ENCODE measurements at places on chromosomes 7 and 10.

GRCh38 chr10:58318346-58318745, 16.5 kb upstream of the UBE2D1 start:
- DNase-seq: no peak

DNA sequence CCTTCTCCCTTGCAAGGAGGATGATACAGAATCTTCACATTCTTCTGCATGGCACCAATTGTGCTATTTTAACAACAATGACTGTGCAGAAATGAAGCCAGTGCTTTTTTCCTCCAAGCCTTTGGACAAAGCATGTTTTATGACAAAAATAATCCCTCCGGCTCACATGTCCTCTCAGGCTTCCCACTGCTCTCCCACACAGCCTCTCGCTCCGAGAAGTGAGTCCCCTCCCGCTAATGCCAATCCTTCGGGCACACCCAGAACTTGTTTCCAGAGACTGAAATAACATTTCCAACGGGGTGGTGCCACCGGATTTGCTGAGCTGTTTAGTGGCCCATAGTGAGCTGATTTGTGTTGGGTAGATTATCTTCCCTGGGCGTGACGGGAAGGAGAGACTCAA, 35.8 kb downstream of the RBM17 start:
- no peak for DNase-seq

DNA sequence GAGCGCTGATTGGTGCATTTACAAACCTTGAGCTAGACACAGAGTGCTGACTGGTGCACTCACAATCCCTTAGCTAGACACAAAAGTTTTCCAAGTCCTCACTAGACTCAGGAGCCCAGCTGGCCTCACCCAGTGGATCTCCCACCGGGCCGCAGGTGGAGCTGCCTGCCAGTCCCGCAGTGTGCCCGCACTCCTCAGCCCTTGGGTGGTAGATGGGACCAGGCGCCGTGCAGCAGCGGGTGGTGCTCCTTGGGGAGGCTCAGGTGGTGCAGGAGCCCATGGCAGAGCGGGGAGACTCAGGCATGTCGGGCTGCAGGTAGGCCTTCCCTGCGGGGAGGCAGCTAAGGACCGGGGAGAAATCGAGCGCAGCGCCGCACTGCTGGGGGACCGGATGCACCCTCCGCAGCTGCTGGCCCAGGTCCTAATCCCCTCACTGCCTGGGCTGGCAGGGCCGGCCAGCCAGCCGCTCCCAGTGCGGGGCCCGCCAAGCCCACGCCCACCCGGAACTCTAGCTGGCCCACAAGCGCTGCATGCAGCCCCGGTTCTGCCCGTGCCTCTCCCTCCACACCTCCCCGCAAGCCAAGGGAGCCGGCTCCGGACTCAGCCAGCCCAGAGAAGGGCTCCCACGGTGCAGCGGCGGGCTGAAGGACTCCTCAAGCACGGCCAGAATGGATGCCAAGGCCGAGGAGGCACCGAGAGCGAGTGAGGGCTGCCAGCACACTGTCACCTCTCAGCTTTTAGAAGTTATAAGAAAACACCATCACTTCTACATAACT, 128.9 kb downstream of the ZNF438 start:
- no peak for DNase-seq

DNA sequence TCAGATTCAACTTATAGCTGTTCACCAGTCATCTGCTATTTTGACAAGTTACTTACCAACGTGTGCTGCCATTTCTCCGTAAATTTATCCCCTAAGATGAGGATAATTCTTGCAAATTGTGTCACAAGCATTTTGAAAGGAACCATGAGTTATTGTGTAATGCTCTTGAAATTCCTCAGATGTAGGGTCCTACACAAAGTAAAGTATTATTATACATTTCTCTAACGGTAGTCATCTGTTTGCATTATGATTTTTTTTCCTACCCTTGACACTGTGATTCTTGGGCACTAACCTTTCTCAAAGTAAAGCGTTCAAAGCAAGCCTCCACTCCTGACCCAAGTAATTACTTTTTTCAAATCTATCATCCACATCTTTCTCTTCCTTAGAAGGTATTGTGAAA, 8.1 kb downstream of the HERC4 start:
- no peak for DNase-seq

DNA sequence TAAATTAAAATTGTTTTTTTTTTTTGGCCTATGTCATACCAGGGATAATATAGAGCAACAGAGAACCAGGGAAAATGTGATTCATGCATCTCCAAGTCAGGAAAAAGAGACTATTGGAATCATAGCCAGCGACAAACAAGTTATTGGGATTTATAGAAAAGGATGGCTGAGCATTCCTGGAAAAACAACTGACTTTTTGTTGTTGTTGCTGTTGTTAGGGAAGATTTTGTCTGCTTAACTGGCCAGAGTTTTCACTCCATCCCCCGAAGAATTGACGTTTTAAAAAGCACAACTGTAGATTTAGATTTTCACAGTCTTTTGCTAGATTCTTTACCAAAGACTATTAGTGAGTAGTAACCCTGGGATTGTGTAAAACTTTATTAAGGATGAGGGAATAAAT, 112.4 kb downstream of the TBXAS1 start:
- DNase-seq: no peak

GRCh38 chr10:107656932-107657331, 492.4 kb upstream of the SORCS1 start:
- DNase-seq: no peak

DNA sequence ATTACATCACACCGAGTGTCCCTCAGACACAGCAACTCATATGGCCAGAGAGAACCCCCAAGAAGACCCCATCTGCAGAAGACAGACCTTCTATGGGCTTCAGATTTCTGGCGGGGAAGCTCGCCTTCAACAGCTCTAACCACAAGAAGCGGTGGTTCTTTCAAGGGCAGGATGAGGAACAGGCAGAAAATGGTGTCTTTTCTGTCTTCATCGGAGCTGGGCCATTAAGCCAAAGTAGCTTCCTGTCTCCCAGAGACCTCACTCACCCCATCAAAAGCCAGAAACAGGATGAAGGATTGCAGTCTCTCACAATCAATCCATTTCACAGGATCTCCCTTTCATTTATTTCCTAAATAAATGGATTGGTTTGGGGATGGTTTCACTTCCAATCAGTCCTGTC, 149.1 kb downstream of the HERPUD2 start:
- no peak for DNase-seq

GRCh38 chr10:34433241-34434076, 381.6 kb downstream of the PARD3 start:
- DNase-seq: no peak

GRCh38 chr7:138477081-138477578, 17.1 kb downstream of the TRIM24 start:
- DNase-seq: no peak

DNA sequence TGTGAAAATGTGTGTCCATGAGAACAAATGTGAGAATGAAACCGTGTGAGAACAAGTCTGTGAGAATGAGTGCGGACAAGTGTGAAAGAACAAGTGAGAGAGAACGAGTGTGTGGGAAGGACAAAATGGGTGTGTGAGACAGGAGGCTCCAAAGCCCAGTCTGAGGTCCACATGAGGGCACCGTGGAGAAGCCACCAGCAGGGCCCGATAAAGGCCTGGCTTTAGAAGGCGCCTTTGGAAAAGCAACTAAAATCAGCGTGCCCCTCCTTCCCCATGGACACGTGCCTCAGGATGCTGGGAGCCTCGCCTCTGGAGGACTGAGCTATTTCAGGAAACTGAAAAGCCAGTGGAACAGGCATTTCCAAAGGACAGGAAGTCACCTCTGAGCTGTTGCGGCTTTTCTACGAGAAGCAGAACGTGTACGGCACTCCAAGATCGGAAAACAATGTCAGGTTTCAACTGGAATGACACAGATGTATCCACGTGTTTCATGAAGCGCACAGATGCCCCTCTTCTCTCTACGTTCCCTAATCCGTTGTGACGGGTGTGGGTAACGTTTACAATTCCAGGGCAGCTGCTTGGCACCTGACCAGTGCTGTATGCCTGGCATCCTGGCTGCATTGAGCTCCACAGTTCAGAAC, 46.4 kb downstream of the ESYT2 start:
- no peak for DNase-seq

- no peak for DNase-seq
These were observed 17.0 kb upstream of the KPNA7 start for GRCh38 chr7:99224899-99225265.

GRCh38 chr7:158683541-158683940, 21.1 kb downstream of the NCAPG2 start:
- no peak for DNase-seq

GRCh38 chr7:5429857-5430611, 6.4 kb upstream of the TNRC18 start:
- no peak for DNase-seq

DNA sequence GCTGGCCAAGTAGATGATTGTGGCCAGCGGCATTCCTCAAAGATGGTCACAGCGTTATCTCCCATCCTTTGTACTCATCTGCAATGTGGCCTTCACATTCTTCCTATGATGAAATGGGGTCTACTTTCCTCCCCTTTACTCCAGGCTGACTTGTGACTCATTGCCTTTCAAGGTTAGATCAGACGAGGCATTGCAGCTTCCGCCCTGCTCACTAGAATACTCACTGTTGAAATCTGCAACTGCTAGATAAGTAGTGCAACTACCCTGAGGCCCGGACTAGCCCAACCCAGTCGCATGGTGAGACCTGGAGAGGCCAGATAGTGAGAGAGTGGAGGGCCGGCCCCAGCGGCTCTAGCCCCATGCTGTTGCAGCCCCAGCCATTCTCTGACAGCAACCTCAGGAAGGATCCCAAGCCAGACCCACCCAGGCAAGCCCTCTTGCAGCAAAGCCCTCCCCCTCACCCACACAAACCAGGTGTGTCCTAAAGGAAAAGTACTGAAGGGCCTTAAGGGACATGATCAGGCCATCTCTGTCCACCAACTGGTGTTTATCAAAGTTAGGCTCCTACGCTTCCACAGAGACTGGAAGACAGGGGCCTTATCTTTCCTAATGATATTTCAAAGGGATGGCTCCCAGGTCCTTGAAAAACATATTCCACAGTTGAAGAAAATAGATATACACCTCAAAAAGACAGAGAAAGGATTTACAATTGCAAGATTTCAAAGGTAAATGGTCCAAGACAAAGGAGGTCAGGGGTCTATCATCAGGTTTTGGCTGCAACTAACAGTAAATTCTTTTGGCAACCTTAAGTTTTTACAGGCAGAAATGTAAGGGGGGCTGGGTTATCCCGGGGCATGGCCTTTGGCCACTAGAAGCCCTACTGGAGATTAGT, 107.2 kb upstream of the TRIM24 start:
- no peak for DNase-seq

- DNase-seq: no peak
These were observed 6.3 kb upstream of the VSIR start for GRCh38 chr10:71779641-71780040.

DNA sequence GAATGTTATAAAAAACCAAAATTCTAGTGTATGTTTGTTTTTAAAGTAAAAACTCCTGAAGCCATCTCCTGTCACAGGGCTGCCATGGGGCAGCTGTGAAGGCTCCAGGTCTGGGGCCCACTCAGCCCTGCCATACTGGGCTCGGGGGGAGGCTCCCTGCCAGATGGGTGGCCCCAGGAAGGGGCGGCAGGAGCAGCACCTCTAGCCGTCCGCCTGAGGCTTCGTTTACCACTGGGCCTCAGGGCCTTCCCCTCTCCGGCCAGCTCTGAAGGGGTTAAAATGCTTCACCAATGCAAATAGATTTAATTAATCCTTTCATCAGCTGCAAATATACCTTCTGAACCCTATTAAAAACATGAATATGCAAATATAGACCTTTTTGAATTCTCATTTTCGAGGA, 139.0 kb downstream of the ELFN1 start:
- DNase-seq: no peak

DNA sequence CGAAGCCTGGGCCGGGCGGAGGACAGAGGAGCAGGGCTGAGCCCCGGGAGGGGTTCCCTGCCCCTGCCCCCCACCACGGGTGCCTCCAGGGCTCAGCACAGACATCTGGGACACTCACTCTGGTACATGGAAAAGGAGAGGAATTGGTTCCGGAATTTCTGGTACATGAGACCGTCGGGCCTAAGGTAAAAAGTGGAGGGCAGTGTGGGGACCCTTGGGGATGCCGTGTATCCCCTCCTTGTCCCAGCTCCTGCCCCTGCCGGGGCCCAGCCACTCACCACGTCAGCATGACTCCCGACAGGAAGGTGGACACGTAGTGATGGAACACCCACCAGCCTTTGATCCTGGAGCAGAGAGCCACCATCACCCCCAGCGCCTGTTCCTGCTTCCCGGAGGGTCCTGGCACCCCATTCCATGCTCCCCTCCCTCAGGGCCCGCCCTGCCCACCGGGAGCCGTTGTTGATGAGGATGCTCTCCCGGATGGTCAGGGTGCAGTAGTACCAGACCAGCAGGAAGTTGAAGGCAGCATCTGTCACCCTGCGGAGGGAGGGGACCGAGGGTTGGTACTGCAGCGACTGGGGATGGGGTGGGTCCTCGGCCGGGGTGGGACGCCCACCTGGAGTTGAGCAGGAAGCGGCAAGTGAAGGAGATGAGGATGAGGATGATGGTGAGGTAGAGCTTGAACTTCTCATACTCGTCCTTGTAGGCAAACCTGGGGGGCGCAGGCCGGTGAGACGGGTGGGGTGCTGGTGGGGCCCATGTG, 6.4 kb downstream of the TMEM120A start:
- DNase-seq: peak; percentile 8

DNA sequence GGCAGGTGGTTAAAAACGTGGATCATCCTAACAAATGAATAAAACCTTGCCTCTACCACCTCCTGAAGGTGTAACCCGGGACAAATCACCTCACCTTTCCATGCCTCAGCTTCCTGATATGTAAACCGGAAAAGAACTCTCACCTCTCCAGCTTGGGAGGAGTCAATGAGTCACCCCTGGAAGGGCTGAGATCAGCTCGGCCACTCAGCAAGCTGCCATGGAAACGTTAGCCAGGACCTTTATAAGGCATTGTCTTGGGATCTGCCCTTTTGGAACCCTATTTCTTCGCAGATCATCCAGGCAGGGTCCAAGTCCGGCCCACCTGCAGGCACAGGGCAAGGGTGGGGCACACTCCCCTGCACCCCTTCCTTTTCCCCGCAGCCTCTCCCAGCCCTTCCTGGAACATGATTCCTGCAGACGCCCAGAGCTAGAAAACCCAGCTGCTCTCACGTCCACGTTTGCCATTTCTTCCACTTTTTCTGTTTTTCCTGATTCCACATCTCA, 81.6 kb upstream of the PFKP start:
- no peak for DNase-seq

DNA sequence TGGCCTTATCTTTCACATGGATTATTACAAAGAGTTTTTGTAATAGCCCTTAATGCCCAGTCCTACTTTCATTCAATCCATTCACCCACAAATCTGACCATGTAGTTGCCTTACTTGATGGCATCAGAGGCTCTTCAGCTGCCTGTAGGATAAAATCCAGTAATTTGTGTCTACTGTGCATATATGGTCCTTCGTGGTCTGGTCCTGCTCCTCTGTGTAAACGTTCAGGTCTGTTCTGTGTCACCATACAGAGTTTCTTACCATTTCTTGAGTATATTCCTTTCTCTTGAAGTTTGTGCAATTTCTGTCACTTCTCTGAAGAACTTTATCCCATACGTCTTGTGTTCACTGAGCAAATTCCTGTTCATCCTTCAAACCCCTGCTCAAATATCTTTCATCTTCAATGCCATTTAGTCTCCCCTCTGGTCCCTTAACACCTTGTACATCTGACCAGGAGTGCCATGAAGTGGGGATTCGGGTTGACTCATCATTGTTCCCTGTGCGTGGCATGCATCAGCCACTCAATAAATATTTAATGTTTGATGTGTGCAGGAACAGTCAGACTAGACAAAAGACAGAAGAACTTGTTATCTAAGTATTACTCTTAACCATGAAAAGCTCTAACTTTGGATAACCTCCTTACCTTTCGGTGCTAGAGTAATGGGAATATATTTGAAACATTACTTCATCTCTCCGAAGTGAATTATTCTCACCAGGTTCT, 98.6 kb upstream of the RPA3 start:
- no peak for DNase-seq

Data from BE2C (cell line).